Activated CD4-positive, CD25-positive, alpha-beta regulatory T cell treated with anti-CD3 and anti-CD28 coated beads, Interleukin-2, amount 50 U/mL, for 24 hours (primary cell): ENCODE measurements at places on chromosomes 6 and 20.

DNA sequence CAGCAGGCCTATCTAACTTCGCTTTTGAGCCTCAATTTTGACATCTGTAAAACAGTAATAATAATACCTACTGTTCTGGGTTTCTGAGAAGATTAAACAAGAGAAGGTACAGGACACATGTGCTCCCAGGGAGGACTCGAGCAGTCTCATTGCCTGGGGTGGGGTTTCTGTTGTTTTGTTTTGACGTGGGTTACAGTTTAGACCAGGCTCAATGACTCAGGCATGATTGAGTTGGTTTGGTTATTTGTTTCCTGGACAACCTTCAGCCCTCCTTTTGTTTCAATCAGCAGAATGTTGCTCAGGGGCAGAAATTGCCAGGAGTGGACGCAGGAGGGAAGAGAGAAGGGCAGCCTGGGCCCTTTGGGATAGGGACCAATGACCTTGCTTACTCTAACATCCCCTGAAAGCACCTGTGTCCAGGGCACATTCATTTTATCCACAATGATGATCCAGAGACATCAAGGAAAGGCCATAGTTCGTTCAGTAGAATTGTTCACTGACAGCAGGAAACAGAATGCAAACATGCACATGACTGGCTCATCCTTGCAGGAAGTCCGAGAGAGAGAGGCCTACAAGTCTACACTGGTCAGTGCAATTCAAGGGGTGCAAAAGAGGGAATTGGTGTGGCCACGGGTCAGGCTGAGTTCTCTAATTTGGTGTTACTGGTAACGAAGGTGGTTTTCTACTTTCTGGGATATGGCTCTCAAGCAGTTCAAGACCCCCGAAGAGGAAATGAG, 74.5 kb upstream of the MRPS10 start:
- ATAC-seq, result peak; percentile 77

- no peak for ATAC-seq
Measured at GRCh38 chr6:80094017-80094416, 12.5 kb upstream of the BCKDHB start.

DNA sequence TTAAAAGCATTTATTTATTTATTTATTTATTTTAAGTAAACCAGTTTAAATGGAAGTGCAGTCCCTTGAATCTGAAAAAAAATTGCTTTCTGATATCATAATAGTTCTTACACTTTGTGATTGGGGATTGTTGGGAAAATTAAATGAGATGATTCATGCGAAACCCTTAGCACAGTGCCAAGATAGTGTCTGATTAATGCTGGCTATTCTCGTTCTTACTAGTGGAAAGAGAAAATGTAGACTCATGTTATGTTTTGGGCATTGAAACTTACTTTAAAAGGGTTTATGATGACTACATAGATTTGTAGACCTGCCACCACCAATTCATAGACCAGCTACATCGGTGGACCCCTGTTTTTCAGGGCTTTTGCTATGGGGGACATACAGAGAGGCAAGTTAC, 229.2 kb upstream of the ZFP64 start:
- ATAC-seq, result peak; percentile 36

- ATAC-seq, result no peak
Measured at GRCh38 chr20:42846784-42847490, 342.8 kb downstream of the PTPRT start.

GRCh38 chr20:7672571-7672970, 267.7 kb downstream of the HAO1 start:
- no peak for ATAC-seq

- no peak for ATAC-seq
Measured at GRCh38 chr6:34746104-34746846, 11.0 kb upstream of the SNRPC start.

DNA sequence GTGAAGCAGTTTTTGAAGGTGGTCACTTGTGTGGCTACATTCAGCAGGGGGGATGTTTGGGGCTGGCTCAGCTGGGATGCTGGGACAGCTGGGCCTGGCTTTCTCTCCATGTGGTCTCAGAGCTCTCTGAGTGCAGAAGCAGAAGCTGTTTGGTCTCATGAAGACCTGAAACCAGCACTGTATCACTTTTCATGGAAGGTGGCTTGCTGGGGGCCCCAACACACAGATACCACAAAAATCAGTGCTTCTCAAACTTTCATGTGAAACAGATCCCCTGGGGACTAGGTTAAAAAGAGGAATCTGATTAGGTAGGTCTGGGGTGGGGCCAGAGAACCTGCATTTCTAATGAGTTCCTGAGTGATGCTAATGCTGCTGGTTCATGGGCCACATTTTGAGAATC, 347.3 kb downstream of the DHX35 start:
- ATAC-seq, result no peak

DNA sequence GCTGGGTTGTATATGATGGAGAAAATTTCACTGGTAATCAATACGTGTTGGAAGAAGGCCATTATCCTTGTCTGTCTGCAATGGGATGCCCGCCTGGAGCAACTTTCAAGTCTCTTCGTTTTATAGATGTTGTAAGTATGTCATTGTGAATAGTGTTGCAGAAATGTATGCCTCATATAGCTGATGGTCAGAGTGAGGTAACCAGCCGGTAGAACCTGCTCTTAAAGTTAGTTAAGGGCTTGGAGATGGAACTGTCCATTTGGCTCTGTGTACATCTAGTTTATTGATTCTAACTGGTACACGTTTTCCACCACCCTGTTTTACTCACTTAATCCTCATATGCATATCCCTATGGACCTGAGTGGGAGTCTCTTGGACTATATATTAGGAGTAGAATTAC, 73.5 kb downstream of the RTN4IP1 start:
- no peak for ATAC-seq

GRCh38 chr20:12925210-12925755, 83.5 kb upstream of the SPTLC3 start:
- ATAC-seq, result peak; percentile 45

- no peak for ATAC-seq
Measured at GRCh38 chr6:56255349-56255748, 8.0 kb upstream of the COL21A1 start.

GRCh38 chr20:16020971-16021370, 552.3 kb downstream of the KIF16B start:
- ATAC-seq, result no peak

- ATAC-seq, result no peak
Measured at GRCh38 chr6:136962661-136963060, 40.6 kb downstream of the SLC35D3 start.

GRCh38 chr6:81820980-81821379, 68.5 kb upstream of the TENT5A start:
- ATAC-seq, result no peak

DNA sequence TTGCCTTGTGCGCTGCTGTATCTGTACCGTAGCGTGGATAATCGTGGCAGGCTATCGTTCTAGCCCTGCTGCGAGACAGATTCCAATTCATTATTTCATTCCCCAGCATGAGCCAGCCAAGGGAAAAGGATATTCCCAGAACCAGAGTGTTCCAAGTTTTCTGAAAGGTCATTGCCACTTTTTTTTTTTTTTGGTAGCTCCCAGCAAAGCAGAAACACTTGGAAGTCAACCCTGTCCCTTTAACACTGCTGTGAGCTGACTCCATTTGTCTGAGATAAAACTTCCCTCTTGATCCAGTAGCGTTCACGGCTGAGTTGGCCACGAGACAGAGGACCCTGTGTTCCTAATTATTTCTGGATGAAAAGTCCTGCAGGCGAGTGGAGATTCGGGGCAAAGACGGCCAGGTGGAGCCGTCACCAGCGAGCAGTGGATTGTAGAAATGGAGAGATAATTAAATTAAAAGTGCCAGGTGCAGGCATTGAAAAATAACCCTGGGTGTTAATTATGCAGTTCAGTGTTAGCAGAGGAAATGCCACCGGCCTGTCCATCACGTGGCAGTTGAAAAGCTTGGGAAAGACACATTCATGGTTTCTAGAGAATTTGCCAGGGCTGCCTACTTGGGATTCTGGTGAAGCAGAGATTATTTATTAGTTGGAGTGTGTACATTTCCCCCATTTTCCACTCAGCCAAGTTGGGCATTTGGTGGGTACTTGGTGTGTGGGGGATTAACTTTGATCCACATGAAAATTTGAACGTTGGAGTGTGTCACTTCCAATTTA, 164.2 kb downstream of the SLC24A3 start:
- no peak for ATAC-seq

- no peak for ATAC-seq
Measured at GRCh38 chr20:11271319-11271718, 597.5 kb upstream of the JAG1 start.

DNA sequence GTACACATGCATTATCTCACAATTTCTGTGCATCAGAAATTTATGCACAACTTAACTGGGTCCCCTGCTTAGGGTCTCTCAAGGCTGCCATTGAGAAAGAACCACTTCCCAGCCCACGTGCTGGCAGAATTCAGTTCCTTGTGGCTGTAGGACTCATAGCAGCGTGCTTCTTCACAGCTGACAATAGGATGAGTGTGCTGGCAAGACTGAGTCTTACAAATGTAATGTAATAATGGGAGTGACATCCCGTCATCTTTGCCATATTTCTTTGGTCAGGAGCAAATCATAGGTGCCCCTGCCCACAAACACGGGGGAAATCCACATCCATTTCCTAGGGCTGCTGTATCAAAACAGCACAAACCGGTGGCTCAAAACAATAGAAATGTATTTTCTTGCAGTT, 77.4 kb downstream of the FIG4 start:
- no peak for ATAC-seq

GRCh38 chr6:147322299-147323162, 118.3 kb downstream of the STXBP5 start:
- ATAC-seq, result peak; percentile 85

DNA sequence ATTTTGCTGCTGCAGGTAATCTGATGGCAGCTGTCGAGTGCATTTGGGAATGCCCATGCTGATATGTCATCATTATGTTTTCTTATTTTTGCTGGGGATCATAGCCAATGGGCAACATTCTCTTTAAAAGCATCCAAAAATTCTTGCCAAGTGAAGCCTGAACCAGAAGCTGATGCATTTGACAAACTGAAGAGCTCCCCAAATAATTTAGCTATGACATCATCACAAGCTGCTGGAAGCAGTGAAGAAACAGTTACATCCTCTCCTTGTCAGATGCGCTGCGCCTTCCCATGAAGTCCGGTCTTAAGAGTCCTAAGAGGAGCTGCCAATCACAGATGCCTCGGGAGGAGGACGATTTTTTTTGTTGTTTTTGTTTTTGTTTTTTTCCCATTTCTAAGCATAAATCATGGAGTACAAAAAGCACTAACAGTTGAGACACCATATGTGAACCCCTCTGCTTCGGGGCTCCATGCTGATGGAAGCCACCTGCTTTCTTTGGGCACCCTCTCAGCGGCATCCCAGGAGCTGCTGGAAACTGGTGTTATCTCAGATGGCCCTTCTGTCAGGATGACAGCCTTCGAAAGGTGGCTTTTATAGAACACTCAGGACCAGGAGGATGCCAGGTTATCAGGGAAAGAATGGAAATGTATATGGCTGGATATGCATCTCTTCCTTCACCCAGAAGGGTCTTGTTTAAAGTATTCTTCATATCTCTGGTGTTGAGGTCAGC, 56.1 kb upstream of the FOXQ1 start:
- no peak for ATAC-seq

GRCh38 chr20:48008850-48009515, 223.7 kb upstream of the SULF2 start:
- ATAC-seq, result no peak

DNA sequence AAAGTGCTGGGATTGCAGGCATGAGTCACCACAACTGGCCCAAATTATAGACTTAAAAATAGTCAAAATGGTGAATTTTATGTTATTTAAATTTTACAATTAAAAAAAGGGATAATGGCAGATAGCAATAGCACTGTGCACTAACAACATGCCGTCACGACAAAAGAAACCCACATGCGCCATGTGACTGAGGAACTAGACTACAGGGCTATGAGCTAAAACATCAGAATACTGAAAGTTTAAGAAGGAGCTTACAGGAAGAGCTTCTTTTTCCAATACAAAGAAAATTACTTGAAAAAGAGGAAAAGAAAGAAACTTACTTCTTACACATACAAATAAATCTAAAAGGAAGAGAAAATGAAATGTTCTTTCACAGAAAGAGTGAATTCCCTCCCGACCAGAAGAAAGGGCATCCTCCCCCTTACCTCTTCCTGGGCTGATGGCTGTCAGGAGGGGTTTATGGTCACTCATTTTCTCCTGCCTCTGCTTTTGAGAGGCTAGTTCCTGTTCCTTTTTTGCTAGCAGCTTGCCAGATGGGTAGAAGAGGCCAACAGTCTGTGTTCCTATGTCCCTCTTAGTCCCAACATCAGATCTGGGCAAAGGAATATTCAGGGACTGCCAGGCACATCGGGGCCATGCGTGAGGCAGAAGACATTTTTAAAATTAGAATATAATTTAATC, 54.5 kb downstream of the DZANK1 start:
- ATAC-seq, result no peak

DNA sequence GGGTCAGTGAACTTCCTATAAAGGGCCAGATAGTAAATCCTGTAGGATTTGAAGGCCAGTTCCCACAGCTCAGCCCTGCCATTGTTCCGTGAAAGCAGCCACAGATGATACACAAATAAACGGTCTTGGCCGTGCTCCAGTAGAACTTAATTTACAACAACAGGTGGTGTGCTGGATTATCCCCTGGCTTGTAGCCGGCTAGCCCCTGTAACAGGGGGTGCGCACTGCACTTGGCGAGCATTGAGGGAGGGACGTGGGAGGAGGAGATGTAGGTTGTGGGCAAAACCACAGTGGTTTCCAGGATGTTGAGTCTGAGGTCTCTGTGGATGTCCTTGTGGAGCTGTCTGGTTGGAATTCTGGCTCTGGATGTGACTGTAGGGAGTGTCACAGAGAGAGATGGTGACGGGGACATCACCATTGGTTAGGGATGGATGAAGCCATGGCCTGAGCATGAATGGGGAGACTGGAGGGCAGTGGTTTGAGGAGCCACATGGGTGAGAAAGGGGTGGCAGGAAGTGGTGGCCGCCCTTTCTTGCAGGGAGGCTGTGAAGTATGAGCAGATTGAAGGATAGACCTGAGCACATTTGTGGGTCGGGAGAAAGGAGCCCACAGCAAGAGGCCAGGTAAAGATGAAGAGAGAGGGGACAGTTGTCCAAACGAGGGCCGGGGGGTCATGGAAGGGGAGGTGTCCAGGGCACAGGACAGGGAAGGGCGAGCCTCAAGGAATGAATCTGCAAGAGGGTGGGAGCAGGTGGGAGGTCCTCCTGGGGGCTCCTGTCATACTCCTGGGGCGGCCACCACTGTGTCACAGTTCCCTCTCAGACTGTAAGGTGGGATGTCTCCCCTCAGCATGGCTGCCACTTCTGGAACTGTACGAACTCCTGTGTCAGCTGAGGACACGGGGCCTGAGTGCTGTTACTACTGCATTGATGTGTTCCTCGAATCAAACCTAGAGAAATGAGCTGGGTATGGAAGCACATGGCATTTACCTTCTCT, 53.6 kb downstream of the CDH26 start:
- no peak for ATAC-seq

- peak; percentile 41 for ATAC-seq
Measured at GRCh38 chr6:18513253-18513798, 126.2 kb downstream of the RNF144B start.
